ENCODE measurements at places on chromosomes 7 and 10. TPM values are rescaled to one million over a fixed set of nuclear protein-coding genes. Genes with fewer than 3 reads are reported as not detected.

Gene MMRN2
- total RNA-seq = 17.8 TPM

Gene HMX3
- total RNA-seq = not detected

Gene GSAP
- total RNA-seq = 1.4 TPM

Gene CEP55
- 0.47 TPM for total RNA-seq

Gene RTKN2
- total RNA-seq = 0.23 TPM

Gene SPDYE2
- 0.12 TPM for total RNA-seq

Gene GFRA1
- total RNA-seq = 0.35 TPM

Data from smooth muscle cell of the coronary artery (primary cell).